A549 treated with DMSO at 1 μM for 4 hours (cell line): ENCODE measurements at places on chromosomes 7 and 10. TPM values are rescaled to one million over a fixed set of nuclear protein-coding genes. Genes with fewer than 3 reads are reported as not detected.

CYP3A4 gene
- total RNA-seq: not detected in 5 replicates

PPP1R17 gene
- not detected in 5 replicates for total RNA-seq

SPDYE2B gene
- total RNA-seq: 0.05 TPM in 1 of 5 replicates, not detected in the others

JAKMIP3 gene
- total RNA-seq: 1.6 to 2.0 TPM (median 1.9 TPM) in 5 replicates

CWF19L1 gene
- total RNA-seq: 21.7 to 25.1 TPM (median 24.5 TPM) in 5 replicates

TLX1 gene
- 0.05 TPM in 1 of 5 replicates, not detected in the others for total RNA-seq

CCZ1B gene
- 18.3 to 26.4 TPM (median 25.2 TPM) in 5 replicates for total RNA-seq

NPY gene
- total RNA-seq: not detected in 5 replicates

INTS15 gene
- 22.3 to 28.1 TPM (median 26.0 TPM) in 5 replicates for total RNA-seq

DUS4L gene
- total RNA-seq: 9.6 to 12.6 TPM (median 11.2 TPM) in 5 replicates

CDK6 gene
- 16.1 to 23.2 TPM (median 20.0 TPM) in 5 replicates for total RNA-seq

C10orf90 gene
- 2.4 to 3.6 TPM (median 2.7 TPM) in 5 replicates for total RNA-seq

NPSR1 gene
- total RNA-seq: not detected in 5 replicates

KMT2E gene
- total RNA-seq: 14.9 to 21.0 TPM (median 20.8 TPM) in 5 replicates

GFRA1 gene
- 9.8 to 12.3 TPM (median 11.2 TPM) in 5 replicates for total RNA-seq

ZNF117 gene
- total RNA-seq: 0.11 to 0.25 TPM (median 0.18 TPM) in 5 replicates

TSPAN33 gene
- total RNA-seq: 4.6 to 6.8 TPM (median 6.1 TPM) in 5 replicates

GATA3 gene
- 4.8 to 8.2 TPM (median 6.3 TPM) in 5 replicates for total RNA-seq

NPTX2 gene
- total RNA-seq: 0.06 to 0.21 TPM (median 0.08 TPM) in 3 of 5 replicates, not detected in the others

NEBL gene
- total RNA-seq: 2.7 to 6.5 TPM (median 4.6 TPM) in 5 replicates

FRMD4A gene
- 4.1 to 5.7 TPM (median 4.8 TPM) in 5 replicates for total RNA-seq

ASB15 gene
- not detected in 5 replicates for total RNA-seq

EPHA1 gene
- total RNA-seq: 0.27 TPM in 1 of 5 replicates, not detected in the others
